ENCODE measurements at places on chromosomes 4 and X. TPM values are rescaled to one million over a fixed set of nuclear protein-coding genes. Genes with fewer than 3 reads are reported as not detected.

Gene NR3C2
- total RNA-seq: 8.5 TPM

Gene GUCY1A1
- total RNA-seq: 0.19 TPM

Gene SPANXA2
- total RNA-seq: not detected

Gene TMSB15A
- 2.5 TPM for total RNA-seq
